ENCODE measurements at places on chromosomes 7 and 10.
A peak's percentile ranks its signal among the peaks of the same experiment; 100 is the strongest.

DNA sequence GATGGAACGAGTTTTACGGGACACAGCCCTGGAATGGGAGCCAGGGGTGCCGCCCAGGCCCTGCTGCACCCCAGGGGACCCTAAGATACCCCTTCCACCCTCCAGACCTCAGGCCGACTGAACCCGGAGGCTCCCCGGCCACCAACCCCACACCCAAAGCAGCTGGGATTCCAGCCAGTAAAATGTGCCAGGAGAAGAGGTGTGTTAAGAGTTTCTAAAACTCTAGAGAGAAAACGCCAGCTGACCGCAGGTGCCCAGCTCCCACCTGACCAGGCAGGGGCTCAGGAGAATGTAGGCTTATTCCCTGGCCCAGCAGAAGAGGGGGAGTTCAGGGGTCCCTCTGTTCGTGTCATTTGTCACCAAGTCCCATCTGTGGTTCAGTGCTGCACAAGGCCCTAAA, 17.5 kb downstream of the NUDT1 start:
- no peak for DNase-seq

- DNase-seq = peak; percentile 41
Measured at GRCh38 chr7:74479066-74479781, 25.5 kb downstream of the GTF2IRD1 start.

- DNase-seq = no peak
Measured at GRCh38 chr10:25820472-25820871, 113.6 kb upstream of the MYO3A start.

- no peak for DNase-seq
Measured at GRCh38 chr10:118308664-118309063, 33.5 kb downstream of the FAM204A start.

DNA sequence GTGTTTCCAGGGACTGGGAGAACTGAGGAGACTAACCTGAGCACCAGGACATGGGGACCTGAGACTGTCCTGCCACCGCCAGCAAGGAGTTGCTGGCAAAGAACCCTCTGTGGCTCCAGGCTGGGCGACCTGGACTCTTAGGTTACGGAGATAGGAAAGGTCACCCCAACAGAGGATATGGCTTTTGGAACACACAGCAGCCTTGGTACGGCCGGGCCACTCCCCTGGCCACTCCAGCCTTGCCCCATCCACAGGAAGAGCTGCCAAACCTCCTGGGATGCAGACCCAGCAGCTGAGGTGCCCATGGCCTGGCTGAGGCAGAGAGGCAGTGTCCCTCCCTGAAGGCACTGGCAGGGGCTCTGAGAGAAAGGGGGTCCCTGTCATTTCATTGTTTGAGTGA, 137.8 kb downstream of the OAT start:
- no peak for DNase-seq

- DNase-seq = peak; percentile 42
Measured at GRCh38 chr7:1897076-1897860, 227.2 kb downstream of the ELFN1 start.

DNA sequence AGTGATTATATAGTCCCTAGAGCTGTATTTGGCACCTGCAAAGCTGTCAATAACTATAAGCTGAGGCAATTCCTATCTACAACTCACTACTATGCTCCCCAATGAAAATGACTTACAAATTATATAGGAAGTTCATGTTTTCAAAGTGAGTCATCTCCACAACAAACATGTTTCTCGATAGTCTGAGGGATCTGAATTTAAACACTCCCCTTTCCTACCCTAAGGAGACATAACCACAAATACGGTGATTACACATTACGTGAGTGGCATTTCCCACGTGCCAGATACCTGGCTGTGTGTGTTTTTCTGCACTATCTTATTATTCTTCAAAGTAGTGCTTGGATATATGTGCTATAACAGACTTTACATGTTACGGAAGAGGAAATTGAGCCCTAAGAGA, 122.5 kb upstream of the C1QL3 start:
- DNase-seq = peak; percentile 28

DNA sequence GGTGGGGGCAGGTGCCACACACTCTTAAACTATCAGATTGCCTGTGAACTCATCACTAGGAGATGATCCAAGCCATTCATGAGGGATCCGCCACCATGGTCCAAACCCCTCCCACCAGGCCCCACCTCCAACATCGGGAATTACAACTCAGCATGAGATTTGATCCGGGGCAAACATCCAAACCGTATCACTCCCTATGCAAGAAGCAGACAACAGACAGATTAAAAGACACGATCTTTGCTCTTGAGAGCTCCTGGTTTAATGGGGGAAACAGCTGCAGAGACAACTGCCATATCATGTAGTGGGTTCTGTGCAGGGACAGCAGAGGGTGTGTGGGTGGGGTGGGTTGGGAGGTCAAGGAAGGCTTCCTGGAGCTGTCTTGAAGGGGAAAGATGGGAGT, 123.6 kb downstream of the EMX2 start:
- DNase-seq = no peak

GRCh38 chr7:131122394-131122793, 205.3 kb upstream of the MKLN1 start:
- DNase-seq = no peak

GRCh38 chr10:115829521-115830205, 443.3 kb downstream of the GFRA1 start:
- DNase-seq = peak; percentile 69

- no peak for DNase-seq
Measured at GRCh38 chr10:75663947-75664664, 232.7 kb downstream of the LRMDA start.

GRCh38 chr7:93327006-93327633, 95.0 kb downstream of the VPS50 start:
- DNase-seq = peak; percentile 92

GRCh38 chr10:61356354-61356753, 96.8 kb downstream of the TMEM26 start:
- peak; percentile 77 for DNase-seq

DNA sequence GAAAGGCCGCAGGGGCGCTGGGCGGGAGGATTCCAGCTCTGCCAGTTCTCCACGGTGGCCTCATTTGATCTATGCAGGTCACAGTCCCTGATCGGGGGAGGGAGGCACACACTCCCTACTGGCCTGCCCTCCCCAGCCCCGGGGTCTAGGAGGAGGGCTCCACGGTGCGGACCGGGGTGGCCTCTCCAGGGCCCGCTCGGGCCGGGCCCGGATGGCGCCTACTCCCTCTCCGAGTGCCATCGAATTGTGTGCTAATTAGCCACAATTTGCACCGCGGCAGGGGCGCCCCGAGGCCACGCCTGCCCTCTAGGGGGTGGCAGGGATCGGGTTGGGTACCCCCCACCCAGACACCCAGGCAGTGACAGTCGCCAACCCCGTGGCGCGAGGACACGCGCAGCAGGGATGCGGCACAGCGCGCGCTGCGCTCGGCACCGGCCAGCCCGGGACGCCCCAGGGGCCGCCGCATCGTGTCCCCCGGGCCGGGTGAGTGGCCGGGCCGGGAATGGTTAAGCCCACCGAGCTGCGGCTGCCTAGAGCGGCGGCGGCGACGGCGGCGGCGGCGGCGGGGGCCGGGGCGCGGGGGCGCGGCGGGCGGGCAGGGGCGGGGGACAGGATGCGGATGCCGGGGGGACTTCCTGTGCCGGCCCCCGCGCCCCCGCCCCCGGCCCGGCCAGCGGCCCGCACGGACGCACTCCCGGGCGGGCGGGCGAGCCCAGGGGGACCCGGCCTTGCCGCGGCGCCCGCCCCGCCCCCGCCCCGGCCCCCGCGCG, at the start of gene ZNF853:
Gene ZNF853, plus strand, starts transcription at position 658 of the 770 bp plus-strand sequence. CDS start 565 bp downstream, outside the sequence.
- DNase-seq = no peak

- DNase-seq = peak; percentile 64
Measured at GRCh38 chr7:78178319-78178718, 379.7 kb downstream of the PHTF2 start.

GRCh38 chr7:91518058-91518457, 253.8 kb downstream of the FZD1 start:
- no peak for DNase-seq

DNA sequence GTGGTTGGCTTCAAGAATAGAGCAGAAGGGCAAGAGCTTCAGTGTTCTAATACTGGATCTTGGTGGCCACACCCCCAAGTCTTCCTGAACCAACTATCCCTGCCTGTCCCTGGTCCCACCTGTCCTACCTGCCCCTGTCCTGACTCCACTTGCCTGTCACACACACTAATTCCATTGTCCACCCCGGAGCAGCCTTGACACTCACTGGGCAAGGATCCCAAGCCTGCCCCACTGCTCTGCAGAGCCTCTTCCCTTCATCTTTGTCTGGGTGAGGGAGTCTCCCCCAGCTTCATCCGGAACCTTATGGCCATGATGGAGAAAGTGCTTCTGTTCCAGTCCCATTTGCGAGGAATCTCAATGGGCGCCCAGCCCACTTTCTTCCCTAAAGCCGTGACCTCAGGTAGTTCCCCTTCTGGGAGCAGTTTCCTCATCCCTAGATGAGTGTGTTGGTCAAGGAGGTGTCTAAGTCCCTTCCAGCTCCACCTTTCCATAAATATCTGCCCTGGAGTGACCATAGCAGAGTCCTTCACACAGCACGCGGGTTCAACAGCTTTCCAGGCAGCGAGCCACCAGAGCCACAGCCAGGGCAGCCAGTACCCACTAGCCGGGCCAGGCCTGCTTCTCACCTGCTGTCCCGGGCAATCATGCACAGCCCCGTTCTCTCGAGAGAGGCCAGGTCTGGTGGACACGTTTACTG, 61.5 kb downstream of the VIPR2 start:
- no peak for DNase-seq

GRCh38 chr7:44398511-44398911, 73.1 kb upstream of the CAMK2B start:
- DNase-seq = no peak

DNA sequence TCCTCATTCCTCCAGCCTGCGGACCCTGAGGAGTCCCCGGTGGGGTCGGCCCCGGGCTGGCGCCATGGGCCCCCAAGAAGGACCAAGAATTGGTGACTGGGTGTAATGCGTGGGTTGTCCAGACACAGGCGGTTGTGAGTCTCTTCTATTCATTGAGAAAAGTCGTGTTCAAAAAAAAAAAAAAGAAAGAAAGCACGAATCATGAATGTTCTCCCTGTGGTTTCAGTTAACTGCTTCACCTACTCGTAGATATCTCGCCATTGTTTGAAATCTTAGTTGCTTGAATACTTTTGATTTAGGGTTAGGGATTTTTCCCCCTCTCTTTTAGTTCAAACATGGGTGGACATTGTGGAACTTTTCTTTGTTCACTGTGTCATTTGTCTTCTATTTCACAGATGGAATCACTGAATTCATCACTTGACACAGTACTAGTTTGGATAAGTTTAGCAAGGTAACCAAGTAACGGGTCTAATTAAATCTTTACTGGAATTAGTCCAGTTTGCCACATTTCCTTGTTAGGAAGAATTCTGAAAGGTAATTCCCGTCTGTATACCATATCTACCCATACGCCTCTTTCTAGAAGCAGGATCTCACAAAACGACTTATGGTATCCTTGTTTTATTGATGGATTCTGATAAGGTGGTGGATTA, 775 bp downstream of the STARD3NL start:
- DNase-seq = peak; percentile 44

DNA sequence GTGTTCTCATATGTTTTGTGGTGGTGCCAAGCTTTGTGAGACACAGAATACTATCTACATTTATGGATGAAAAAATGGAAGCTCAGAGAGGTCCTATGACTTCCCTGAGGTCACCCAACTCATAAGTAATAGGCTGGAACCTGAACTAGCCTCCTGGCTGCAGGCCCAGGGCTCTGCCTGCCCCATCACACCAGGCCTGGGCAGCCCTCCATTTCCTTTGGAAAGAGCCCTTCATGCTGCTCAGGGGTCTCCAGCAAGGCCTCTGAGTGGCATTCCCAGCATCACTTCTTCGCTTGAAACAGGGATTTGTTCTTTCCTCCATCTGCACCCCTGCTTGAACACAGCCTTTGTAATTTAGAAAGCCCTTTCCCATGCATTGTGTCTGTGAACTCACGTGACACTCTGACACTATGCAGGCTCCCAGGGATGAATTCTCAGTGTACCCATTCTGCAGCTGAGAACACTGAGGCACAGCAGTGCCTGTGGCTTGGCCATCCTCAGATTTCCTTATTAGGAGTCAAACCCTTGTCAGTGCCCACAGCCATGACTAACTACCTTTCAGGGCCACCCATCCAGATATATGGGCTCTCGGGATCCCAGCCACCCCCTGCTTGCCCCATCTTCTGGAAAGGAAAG, 127.8 kb upstream of the PPIF start:
- no peak for DNase-seq

DNA sequence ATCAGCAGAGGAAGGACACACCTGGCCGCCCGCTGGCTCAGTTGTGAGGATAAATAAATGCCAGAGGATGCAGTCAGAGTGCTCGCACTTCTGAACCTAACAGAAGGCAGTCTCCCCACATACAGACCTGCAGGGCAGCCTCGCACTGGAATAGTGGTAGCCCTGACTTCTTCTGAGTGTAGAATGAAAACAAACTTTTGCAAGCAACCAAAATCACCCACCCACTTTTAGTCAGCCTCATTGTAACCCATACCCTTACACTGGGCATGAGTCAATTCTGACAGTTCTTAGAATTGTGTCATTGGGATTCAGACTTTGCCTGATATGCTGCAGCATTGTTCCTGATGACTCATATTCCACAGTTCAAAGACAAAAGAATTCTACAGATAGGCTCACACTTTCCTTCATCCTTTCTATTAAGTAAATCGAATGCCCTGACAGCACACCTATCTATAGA, 167.0 kb upstream of the CDK1 start:
- peak; percentile 77 for DNase-seq

GRCh38 chr10:114271075-114271778, 32.2 kb downstream of the VWA2 start:
- DNase-seq = no peak

- DNase-seq = no peak
Measured at GRCh38 chr10:77492368-77492994, 145.1 kb downstream of the KCNMA1 start.

DNA sequence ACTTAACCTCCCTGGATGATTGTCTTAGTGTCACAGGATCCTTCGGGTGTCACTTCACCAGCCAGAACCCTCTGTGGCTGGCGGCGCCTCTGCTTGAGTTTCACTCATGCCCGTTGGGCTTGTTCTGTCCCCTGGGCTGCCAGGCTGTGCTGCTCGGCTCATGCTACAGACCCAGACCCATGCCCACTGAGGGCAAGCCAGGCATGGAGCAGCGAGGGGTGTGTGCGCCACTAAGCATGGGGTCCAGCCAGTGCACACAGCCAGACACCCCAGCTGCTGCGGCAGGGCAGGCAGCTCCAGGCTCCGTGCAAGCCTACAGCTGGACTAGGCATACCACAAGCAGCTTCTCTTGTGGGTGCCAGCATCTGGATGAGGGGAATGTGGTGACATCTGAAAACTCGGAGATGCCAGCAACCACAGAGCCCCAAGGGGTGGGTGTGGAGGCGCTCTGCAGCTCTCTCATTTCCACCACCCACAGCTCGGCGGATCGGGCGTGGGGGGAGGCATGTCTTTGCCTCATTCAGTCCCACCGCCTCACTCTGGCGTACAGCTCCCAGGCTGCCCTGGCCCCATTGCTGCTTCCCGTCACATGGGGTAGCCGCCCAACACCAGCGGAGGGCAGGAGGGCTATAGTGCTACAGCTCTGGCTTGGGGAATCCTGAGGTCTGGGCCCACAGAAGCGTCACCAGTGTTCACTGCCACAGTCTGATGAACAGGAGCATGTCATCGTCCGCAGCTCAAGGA, 269.6 kb upstream of the LRGUK start:
- DNase-seq = no peak

Measured in amniotic epithelial cell (primary cell).